ENCODE measurements at places on chromosomes 13 and 19.

GRCh38 chr13:36475468-36475867, 43.2 kb downstream of the CCNA1 start:
- DNase-seq = no peak

DNA sequence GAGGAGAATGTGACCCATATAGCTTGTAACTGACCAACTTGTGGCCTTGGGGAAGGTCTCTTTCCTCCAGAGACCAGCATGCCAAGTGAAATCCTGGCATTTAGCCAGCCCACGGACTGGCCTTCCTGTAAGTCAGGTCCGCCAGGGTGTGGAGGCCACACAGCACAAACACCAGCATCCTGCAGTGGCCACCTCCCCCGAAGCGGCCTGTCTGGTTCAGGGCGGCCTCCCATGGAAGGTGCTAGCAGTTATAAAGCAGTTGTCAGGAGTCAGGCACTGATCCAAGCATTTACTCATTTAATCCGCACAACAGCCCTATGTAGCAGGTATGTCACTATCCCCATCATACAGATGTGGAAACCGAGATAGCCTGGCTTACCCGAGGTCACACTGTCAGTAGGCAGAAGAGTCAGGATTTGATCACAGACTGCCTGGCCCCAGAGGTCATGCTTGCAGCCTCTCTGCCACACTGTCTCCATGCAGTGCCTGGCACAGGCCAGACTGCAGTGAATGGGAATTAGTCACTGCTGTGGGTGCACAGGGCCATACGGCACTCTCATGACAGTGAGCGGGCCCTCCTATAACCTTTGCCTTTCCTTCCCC, 36.7 kb downstream of the CAPN12 start:
- no peak for DNase-seq

- DNase-seq = no peak
These were observed 34.6 kb downstream of the ATP8A2 start for GRCh38 chr13:25406377-25406776.

- no peak for DNase-seq
These were observed 13.8 kb upstream of the PTPRS start for GRCh38 chr19:5354403-5354802.

DNA sequence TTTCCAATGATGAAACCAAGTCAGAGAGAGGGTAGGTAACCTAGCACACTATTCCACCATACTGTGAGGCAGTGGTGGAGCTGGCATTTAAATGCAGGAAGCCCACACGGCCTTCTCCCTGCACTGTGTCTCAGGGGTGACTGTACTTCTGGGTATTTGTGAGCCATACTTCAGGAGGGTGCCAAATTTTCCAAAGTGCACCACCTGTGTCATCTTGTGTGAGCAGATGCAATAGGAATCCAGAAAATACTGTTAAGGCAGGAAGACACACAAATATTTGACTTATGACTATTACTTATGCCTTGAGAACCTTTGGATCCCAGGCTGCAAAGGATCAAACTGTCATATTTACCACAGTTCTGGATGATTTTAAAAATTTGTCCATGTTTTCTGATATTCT, 17.3 kb downstream of the ZNF229 start:
- DNase-seq = no peak

DNA sequence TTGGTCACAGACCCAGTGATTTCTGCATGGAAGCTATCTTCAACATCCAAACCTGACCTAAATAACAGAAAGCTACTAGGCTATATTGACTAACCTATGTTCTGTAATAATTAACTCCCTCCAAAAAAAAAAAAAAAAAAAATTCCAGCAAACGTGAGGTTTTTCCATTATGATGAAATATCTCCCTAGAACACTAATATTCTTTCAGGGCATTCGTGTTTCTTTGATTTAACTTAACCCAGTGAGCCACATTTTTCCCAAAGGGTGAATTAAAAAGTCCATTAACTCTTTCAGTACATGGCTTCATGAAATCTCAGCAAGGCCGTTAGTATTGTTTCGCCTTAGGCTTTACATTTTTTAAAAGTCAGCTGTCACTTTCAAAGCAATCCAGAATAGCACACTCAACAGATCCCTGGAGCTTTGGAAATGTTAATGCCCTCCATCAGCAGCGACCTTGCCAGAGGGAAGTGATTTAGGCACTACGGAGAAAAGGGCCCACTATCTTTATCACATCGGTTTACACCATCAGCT, 175.8 kb downstream of the DCT start:
- DNase-seq = no peak

GRCh38 chr13:78192716-78193115, 274.1 kb upstream of the EDNRB start:
- DNase-seq = no peak

GRCh38 chr19:20237773-20238623, 71.0 kb downstream of the ZNF486 start:
- DNase-seq = no peak

- no peak for DNase-seq
These were observed 416 bp downstream of the BCKDHA start for GRCh38 chr19:41398050-41398418.

DNA sequence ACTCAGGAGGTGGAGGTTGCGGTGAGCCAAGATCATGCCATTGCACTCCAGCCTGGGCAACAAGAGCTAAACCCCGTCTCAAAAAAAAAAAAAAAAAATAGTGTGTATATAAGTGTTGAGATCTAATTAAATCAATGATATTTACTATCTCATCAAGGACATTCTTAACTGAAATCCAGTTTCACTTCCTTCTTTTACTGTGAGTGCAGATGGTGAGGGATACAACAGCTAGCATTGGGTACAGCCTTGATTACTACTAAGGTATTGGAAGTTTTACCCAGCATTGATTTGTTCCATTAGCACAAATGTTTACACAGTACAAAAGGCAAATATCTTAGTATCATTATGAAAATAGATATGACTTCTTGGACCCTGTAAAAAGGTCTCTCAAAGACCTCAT, 546.6 kb downstream of the KCTD12 start:
- DNase-seq = no peak

GRCh38 chr13:24997367-24997967, 98.5 kb upstream of the PABPC3 start:
- DNase-seq = peak; percentile 40

- no peak for DNase-seq
These were observed 384.9 kb upstream of the ZNF507 start for GRCh38 chr19:31960474-31960873.

- DNase-seq = peak; percentile 76
These were observed at the start of gene ZNF285 for GRCh38 chr19:44401139-44402115. ZNF285 (minus strand) TSS chr19:44401608; CDS start chr19:44397213, 4,395 bp downstream.

DNA sequence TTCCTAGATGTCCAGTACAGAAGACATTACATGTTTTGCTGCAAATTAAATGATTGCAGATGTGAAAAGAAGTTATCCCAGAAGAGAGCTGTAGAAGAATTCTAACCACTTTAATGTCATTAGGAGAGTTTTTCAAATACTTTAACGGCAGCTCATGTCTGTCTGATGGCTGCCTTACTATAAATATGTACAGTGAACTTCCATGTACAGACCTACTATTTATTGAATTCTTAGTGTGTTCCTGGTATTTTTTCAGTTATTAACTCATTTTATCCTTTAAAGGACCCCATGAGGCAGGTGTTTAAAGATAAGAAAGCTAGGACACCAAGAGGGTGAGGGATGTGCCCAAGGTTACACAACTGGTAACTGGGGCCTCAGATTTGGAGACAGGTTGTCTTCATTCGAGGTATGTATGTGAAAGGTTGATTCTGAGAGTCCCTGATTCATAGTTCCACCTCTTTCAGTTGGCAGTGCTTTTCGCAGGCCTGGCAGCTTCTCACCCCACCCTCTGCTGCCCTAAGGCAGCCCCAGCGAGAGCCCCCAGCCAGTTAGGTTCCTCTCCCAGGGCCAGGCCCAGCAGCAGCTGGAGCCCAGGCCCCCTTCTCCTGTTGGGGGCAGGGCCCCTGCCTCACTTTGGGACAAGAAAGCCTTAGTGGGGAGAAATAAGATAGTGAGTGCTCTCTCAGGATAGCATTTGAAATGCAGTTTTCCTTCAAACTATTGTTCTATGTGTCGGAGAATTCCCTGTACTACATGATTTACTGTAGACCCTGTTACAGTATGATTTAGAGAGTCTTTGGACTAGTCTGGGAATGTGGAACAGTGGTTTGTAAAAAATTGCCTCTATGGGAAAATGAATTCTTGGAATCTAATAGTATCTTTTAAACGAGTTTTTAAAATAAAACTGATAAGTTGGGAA, 67.7 kb upstream of the TEX29 start:
- no peak for DNase-seq

DNA sequence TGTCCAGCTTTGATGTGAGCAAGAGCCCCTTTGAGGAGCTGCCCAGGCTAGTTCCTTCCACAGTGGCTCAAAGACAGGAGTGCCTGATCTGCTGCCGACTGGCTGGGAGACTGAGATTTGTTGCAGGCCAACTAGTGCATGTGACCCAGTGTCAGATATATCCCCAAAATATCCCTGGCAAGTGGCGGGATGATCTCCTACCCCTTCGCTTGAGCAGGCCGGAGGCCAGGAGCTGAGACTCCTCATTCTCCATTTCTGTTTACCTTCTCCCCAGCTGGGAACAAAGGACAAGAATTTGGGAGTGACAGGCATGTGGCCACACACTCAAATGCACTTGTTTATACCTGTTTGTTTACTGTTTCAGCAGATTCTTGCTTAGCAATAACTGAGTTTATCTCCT, 37.1 kb upstream of the XPO4 start:
- DNase-seq = no peak

DNA sequence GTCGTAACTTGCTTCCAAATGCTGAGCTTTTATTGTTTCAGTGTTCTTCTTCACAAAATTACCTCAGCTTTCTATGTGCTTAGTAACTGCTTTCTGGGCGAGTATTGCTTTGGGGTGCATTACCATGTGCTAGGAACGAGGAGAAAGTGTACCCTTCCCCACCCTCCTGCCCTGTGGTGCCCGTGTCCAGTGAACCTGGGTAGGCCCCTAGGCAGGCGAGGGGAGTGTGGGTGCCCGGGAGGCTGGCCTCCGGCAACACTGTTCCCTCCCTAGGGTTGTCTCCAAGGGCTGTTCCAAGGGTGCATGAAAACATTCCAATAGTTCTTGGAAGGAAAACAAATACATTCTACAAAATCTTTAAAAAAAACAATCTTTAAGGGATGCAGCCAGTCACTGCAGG, 216.5 kb upstream of the SOX1 start:
- DNase-seq = no peak

DNA sequence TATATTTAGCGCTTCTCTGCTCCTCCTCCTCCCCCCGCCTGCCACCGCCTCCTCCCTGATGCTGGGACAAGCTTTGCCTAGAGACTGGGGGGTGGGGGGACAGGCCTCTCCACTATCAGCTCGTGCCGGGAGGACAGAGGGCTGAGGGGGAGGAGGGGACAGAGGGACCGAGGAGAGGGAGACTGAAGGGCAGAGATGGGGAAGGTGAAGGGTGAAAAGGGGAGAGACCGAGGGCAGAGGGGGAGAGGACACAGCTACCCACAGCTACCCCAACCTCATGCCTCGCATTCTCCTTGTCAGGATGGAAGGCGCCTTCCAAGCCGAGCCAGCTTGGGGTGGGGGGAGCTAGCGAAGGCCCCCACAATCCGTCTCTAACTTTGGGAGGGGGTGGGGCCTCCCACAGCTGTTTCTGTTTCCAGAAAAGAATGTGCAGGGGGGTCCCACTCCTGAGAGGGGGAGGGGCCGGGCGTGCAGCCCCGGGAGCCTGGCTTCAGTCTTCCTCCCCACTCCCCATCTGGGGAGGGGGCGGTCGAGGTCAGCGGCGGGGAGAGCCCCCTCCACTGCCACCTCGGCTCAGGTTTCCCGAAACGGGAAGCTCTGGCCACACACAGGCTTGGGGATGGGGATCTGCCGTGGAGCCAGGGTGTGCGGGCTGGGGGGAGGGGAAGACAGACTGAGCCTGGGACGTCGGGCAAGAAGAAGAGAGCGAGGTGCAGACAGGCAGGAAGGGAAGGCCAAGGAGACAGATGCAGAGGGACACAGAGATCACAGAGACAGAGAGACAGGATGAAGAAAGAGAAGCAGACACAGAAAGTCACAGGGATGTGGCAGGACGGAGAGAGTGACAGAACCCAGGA, 1.6 kb downstream of the DACT3 start:
- DNase-seq = no peak

- DNase-seq = peak; percentile 17
These were observed 381.0 kb downstream of the TSHZ3 start for GRCh38 chr19:30968210-30968609.

DNA sequence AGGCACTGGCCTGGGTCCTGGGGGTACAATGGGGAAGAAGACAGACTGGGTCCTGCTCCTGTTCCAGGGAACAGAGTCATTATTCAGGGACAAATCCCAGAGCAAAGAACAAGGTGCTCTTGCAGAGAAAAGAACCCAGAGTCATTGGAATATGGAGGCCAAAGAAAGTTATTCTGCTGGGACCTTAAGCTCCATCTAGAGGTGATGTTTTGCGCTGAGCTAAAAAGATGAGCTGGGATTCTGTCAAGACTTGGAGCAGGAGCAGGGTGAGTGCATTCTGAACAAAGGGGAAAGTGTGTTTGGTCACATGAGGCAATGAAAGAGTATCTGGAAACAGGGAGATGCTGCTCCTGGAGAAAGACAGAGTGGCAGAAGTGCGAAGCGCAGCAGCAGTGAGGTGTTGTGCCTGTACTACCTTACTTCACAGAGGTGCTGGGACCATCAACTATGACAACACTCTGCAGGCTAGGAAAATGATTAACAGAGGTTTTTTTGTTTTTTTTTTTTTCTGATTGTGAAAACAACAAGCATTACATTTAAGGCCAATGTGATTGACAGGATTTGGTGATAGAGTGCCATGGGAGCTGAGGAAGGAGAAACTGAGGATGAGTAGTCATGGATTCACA, 95.3 kb upstream of the TNFSF11 start:
- DNase-seq = peak; percentile 23

DNA sequence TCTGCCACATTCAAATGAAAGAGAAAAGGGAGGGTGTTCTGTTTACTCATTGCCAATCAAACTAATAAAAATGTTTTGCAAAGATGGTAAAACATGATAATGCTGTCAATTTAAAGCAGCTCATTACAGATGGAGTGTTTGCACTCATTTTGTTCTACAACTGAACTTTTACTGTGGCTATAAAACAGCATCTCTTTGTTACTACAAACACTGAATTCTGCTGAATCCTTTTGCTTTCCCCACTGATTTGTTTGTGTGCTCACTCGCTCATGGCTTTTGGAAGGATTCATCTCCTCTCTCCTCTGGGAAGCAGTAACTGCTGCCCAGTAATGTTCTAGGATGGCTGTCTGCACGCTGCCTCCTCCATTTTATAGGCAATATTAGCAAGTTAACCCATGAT, 434.5 kb downstream of the PCDH9 start:
- no peak for DNase-seq

DNA sequence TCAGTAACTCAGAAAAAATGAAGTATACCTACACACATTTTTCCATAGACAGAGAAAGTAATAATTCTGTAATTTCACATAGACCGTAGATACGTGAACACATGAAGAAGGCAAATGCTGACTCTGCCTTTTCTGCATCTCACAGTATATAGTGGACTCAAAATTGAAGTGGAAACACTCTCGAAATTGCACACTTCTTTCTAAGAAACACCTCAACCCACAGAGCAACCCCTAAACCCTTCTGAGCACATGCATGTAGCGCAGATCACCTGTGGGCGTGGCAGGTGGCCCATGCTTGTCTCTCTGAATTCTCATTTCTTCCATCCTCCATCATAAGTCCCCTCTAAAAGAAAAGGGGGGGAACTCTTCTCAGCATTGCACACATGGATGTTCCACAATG, 34.7 kb downstream of the COL4A1 start:
- no peak for DNase-seq

- DNase-seq = peak; percentile 96
These were observed 3.5 kb downstream of the ANGPTL4 start for GRCh38 chr19:8367327-8368001.

Measured in COLO829 (cell line).